ENCODE measurements at places on chromosomes 6 and 20.

GRCh38 chr6:128007658-128008057 lies 106.8 kb upstream of the THEMIS start:
- no peaks in the 10 kb centered on the region for H3K4me1 ChIP-seq
- no peak overlapping the region for H3K27ac ChIP-seq
- DNase-seq: no peak
- H3K27me3 ChIP-seq: no peaks in the 10 kb centered on the region
- H3K4me3 ChIP-seq: no peak overlapping the region

- H3K27ac ChIP-seq: no peak overlapping the region
- H3K36me3 ChIP-seq: no peaks in the 10 kb centered on the region
- DNase-seq: no peak
- H3K4me1 ChIP-seq: no peaks in the 10 kb centered on the region
- no peaks in the 10 kb centered on the region for H3K27me3 ChIP-seq
These were observed 88.0 kb upstream of the UST start for GRCh38 chr6:148658681-148659430.

DNA sequence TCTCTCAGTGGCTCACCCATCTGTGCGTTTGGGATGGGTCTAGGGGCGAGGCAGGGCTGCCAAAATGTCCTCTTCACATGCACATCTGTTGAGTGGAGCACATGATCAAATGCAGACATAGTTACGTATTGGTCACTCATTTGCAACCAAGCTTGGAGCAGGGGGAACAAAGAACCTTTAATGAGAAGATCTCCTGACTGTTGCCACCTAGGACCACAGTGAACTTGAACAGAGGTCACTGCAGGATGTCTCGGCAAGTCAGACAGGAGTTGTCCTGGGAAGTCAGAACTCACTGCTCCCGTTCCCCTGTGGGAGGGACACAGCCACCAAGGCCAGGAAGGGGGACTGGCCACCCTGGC lies 73.4 kb downstream of the SSR1 start:
- no peak for DNase-seq
- peaks cover 4% of the 10 kb centered on the region for H3K36me3 ChIP-seq
- no peaks in the 10 kb centered on the region for H3K27me3 ChIP-seq
- peaks cover 5% of the 10 kb centered on the region for H3K4me1 ChIP-seq
- H3K27ac ChIP-seq: no peak overlapping the region

DNA sequence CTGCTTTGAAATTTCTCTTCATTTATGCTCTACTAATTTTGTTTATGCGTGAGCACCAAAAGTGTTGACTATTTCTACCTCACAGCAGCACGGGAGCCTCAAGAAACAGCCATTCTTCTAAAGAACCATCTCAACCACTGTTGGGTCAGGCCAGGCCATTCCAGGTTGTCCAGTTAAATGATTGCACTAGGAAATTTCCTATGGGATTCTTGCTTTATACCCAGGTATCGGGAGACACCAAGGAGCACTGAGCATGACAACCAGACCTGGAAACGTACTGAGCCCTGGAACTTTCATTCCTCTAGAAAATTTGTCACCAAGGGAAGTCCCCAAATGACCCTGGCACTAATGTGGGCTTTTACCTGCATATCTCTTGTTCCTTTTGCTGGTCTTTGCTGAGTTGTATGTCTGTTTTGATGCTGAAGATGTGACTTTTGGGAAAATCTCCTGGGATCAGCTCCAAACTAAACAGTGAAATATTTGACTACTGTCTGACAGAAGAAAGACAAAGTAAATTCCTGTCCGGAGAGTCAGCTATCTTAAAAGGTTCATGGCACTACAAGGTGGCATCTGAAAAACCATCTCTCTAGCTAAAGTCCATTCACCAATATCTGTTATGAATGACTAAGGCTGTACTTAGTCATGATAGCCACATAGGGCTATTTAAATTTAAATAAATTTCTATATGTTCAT lies 70.5 kb downstream of the SNAP25 start:
- H3K36me3 ChIP-seq: no peaks in the 10 kb centered on the region
- no peaks in the 10 kb centered on the region for H3K27me3 ChIP-seq
- H3K4me3 ChIP-seq: no peak overlapping the region
- H3K4me1 ChIP-seq: no peaks in the 10 kb centered on the region
- DNase-seq: no peak

DNA sequence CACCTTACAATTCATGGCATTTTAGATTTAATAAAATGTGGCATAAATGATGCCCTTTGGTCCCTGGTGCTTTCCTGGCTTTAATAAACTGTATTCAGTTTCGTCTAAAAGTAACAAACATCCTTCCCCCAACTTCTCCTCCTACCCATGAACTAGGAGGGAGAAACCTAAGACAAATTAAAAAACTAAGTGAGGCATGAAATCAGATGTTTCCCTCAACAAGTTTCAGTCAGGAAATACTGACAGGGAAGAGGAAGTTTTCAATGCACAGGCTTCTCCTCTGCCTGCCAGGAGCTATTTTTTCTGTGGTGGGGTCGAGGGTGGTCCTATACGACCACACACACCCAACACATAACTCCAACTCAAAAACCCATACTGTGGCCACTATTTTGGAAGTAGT lies 10.0 kb downstream of the HBS1L start:
- H3K36me3 ChIP-seq: peaks cover 24% of the 10 kb centered on the region
- H3K27me3 ChIP-seq: no peaks in the 10 kb centered on the region
- peaks cover 18% of the 10 kb centered on the region for H3K4me1 ChIP-seq
- H3K4me3 ChIP-seq: no peak overlapping the region

DNA sequence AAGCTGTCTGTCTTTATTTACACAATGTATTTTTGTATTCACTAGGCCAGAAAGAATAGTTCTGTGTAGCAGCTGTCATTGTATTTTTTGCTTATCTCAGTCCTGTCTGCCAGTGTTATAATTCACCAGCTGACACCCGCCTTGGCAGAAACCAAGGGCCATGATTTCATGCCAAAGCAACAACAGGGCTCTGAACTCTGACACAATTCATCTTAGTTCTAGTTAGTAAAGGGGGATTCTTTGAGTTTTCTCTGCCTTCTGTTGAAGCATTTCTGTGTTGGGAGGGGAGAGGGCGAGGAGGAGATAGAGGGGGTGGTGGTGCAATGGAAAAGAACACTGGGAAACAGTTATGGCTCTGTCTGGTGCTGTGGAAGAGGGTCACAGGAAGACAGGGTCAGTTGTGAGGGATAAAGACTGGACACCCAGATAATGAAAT lies 684.6 kb upstream of the MARCKS start:
- H3K27me3 ChIP-seq: no peaks in the 10 kb centered on the region
- H3K27ac ChIP-seq: no peak overlapping the region
- no peaks in the 10 kb centered on the region for H3K36me3 ChIP-seq
- no peaks in the 10 kb centered on the region for H3K4me1 ChIP-seq
- no peak for DNase-seq
- no peak overlapping the region for H3K4me3 ChIP-seq

- H3K4me1 ChIP-seq: no peaks in the 10 kb centered on the region
- H3K4me3 ChIP-seq: no peak overlapping the region
- H3K27me3 ChIP-seq: no peaks in the 10 kb centered on the region
- no peak overlapping the region for H3K27ac ChIP-seq
These were observed 31.2 kb downstream of the MUC22 start for GRCh38 chr6:31041372-31041974.

DNA sequence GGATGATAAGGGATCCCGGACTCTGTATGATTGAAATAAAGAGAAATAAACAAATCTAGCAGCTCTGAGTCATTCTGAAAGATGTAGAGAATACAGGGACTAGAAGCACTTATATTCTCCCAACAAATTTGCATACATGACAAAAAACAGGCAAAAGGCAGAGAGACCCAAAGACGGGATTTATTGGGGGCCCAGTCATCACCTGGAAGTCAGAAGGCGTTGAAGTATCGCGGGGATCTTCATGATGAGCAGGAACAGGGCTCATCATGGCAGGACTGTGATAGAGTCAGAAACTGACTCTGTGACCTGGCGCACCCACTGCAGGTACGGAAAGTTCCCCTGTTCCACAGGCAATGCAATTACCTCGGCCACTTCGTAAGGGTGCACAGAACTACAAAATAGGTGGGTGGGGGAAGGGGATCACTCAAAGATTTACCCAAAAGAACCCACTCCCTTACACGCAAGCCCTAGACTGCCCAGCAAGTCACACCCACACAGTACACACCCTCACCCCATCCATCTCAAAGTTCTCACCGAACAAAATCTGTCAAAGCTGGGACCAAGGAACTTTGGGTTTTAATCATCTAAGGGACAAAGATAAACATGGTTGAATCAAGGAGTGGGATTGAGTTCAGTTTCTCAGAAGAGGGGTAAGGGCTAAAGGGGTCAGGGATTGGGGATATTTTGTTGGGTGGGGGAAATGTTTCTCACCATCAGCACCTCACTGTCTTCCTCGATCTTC lies 1.4 kb downstream of the CUTA start:
- peak overlapping the region; percentile 86 for H3K4me3 ChIP-seq
- H3K4me1 ChIP-seq: peaks cover 88% of the 10 kb centered on the region
- peak overlapping the region; percentile 98 for H3K27ac ChIP-seq
- no peaks in the 10 kb centered on the region for H3K27me3 ChIP-seq

DNA sequence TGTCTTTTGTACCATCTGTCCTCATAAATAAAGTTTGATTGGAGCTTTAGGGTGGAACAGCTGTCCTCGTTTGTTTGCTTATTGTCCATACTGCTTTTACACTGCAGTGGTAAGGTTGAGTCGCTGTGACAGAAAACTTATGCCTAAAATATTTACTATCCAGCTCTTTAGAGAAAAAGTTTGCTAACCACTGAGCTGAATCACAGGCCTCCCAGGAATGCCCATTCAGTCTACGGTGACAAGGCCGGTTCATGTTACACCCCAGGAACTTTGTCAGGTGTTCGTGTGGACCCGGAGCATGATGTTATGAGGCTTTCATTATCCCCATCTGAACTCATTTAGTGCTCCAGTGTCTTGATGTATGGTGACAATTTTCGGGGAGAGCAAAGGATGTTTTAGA lies 401.1 kb downstream of the SAMD5 start:
- H3K4me3 ChIP-seq: no peak overlapping the region
- no peaks in the 10 kb centered on the region for H3K4me1 ChIP-seq
- no peak for DNase-seq
- H3K27me3 ChIP-seq: no peaks in the 10 kb centered on the region

DNA sequence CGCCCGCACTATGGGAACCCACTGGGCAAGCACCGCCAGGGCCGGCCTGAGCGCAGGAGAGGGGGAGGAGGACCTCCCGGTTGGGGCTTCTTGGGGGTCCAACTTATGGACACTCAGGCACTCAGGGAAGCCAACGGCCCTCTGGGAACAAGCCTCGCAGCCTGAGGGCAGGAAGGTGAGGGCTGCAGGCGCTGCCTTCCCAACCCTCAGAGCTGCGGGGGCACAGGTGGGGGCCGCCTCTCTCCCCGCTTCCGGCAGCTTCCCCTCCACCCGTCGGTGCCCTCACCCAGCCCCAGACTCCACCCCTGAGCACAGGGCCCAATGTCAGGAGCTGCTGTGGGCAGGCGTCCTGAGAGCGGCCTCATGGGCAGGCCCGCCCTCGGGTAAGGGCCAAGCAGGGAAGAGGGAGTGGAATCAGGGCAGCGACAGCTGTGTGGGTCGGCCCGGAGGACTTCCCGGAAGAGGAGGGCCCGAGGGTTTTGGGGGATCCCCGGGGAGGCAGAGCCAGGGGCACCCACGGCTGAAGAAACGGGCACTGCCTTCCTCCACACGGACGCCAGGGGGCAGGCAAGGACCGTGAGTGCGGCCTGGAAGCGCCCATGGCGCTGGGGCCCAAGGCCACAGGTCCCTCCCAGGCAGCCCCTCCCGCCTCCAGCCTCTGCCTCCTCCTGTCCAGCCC lies 488 bp upstream of the PTK6 start:
- peak; percentile 94 for DNase-seq
- H3K4me3 ChIP-seq: peak overlapping the region; percentile 48
- H3K27me3 ChIP-seq: peaks cover 4% of the 10 kb centered on the region
- H3K36me3 ChIP-seq: no peaks in the 10 kb centered on the region

DNA sequence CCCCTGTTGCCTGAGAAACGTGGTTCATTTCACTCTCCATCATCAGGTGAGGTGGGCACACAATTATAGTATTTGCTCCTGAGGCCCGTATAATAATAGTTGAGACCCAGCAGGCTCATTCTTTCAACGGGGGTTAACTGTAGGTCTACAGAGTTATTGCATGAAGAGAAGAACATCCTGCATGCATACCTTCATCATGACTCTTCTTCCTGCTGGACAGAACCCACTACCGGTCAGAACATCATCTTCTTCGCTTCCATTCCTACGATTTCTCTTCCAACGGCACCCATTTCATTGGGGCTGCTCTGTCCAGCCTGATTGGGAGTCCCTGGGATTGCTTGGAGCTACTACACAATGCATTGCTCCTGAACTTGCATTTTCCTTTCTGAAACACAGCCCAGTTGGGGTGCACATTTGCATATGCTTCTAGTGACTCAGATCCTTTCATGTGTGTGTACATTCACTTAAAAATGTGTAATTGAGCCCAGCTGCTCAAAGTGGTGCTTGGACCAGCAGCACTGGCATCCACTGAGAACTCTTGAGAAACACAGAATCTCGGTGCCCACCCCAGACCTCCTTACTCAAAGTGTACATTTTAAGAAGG lies 57.4 kb downstream of the SLC24A3 start:
- H3K27me3 ChIP-seq: no peaks in the 10 kb centered on the region
- DNase-seq: no peak
- H3K4me3 ChIP-seq: no peak overlapping the region
- no peak overlapping the region for H3K27ac ChIP-seq
- no peaks in the 10 kb centered on the region for H3K36me3 ChIP-seq

- peaks cover 11% of the 10 kb centered on the region for H3K27me3 ChIP-seq
- no peak overlapping the region for H3K27ac ChIP-seq
- peaks cover 12% of the 10 kb centered on the region for H3K4me1 ChIP-seq
- no peaks in the 10 kb centered on the region for H3K36me3 ChIP-seq
These were observed 84.2 kb downstream of the TRIM27 start for GRCh38 chr6:28839443-28840120.

- DNase-seq: no peak
- peaks cover 3% of the 10 kb centered on the region for H3K36me3 ChIP-seq
- no peaks in the 10 kb centered on the region for H3K4me1 ChIP-seq
- H3K4me3 ChIP-seq: no peak overlapping the region
- H3K27me3 ChIP-seq: no peaks in the 10 kb centered on the region
- H3K27ac ChIP-seq: no peak overlapping the region
These were observed 156.4 kb downstream of the ASCC3 start for GRCh38 chr6:100724696-100725095.

- no peak overlapping the region for H3K4me3 ChIP-seq
- no peaks in the 10 kb centered on the region for H3K4me1 ChIP-seq
- H3K27ac ChIP-seq: no peak overlapping the region
These were observed 26.0 kb downstream of the CEBPB start for GRCh38 chr20:50216543-50217206.

DNA sequence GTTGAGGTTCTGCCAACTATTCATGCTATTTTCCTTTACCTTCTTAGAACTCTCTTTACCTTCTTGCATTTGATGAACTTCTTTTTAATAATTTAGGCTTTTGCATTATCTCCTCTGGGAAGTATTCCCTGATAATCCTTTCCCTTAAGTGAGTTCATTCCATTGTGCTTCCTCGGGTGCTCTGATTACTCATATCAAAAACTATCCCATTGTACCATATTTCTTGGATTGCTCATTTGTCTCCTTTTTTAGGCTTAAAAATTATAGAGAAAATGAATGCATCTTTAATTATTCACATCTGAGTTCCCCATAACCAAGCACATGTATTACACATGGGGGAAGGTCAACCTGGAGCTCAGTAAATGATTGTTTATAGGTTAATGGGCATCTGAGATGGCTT lies 2.5 kb downstream of the CALHM4 start:
- no peaks in the 10 kb centered on the region for H3K36me3 ChIP-seq
- H3K4me1 ChIP-seq: no peaks in the 10 kb centered on the region
- no peak overlapping the region for H3K27ac ChIP-seq
- H3K27me3 ChIP-seq: no peaks in the 10 kb centered on the region
- no peak overlapping the region for H3K4me3 ChIP-seq

Data from T-cell (primary cell).